ENCODE measurements at places on chromosomes 4 and X. TPM values are rescaled to one million over a fixed set of nuclear protein-coding genes. Genes with fewer than 3 reads are reported as not detected.

Gene PCDH19
- total RNA-seq, result 2.9 TPM

Gene NR3C2
- total RNA-seq, result 35.4 TPM

Gene AREG
- total RNA-seq, result 2.7 TPM

Gene SSX4
- not detected for total RNA-seq

Gene SSX7
- not detected for total RNA-seq

Gene ABCE1
- total RNA-seq, result 115 TPM

Gene GPRASP1
- total RNA-seq, result 14.4 TPM

Gene FAM156B
- total RNA-seq, result 19.4 TPM

Gene HELT
- not detected for total RNA-seq

Gene VCX3A
- total RNA-seq, result not detected

Gene DCAF4L1
- not detected for total RNA-seq

Gene CD38
- total RNA-seq, result 4.4 TPM

Gene GRID2
- 1.6 TPM for total RNA-seq

Gene PPP2R2C
- total RNA-seq, result 8.8 TPM

Gene CXorf49
- not detected for total RNA-seq

Gene FGFR3
- 68.0 TPM for total RNA-seq

Gene ETDB
- not detected for total RNA-seq

Gene KLHL34
- 3.4 TPM for total RNA-seq

Gene UNC5C
- 2.7 TPM for total RNA-seq

Gene BEX4
- total RNA-seq, result 24.9 TPM

Gene SLC25A5
- 127 TPM for total RNA-seq

Gene DDX53
- not detected for total RNA-seq

Gene TEX11
- not detected for total RNA-seq

Gene SLC9A6
- 17.2 TPM for total RNA-seq

Gene MAN2B2
- 8.4 TPM for total RNA-seq

Gene PLAC1
- total RNA-seq, result 1.4 TPM

Gene GPR34
- 2.7 TPM for total RNA-seq

Gene ASMT
- total RNA-seq, result not detected

Gene FHIP1A
- 66.0 TPM for total RNA-seq

Gene SRPX
- total RNA-seq, result 85.9 TPM

Data from tongue (tissue), 3 donors.